MM.1S (cell line): ENCODE measurements at places on chromosomes 5 and 9.
A peak's percentile ranks its signal among the peaks of the same experiment; 100 is the strongest.

DNA sequence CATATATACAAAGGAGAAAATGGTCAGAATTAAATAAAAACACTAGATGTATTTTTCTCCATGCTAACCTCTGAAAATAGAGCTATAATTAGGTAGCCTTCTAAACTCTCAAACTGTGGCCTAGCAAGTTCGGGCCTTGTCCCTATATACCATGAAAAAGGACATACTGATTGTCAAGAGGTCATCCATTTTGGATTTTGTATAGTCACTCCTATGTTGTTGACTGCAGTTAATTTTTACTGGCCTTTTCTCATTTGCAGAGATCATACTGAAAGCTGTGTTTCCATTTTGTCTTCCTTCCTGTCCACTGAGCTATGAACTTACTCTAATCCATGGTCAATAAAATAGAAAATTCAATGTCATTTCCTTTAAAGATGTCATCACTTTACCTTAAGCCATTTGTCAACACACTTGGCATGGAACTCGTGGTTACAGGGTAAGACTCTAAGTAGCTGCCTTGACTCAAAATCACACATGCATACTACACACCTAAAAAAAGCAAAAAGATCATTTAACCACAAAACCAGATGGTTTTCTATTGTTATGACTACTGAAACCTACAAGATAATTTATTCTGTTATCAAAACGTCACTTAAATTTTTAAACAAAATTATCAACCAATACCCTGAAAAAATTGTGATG is 58.0 kb downstream of the RNF38 start:
- peak; percentile 74 for DNase-seq

GRCh38 chr9:37371565-37372464 is 50.7 kb upstream of the GRHPR start:
- no peak for DNase-seq

DNA sequence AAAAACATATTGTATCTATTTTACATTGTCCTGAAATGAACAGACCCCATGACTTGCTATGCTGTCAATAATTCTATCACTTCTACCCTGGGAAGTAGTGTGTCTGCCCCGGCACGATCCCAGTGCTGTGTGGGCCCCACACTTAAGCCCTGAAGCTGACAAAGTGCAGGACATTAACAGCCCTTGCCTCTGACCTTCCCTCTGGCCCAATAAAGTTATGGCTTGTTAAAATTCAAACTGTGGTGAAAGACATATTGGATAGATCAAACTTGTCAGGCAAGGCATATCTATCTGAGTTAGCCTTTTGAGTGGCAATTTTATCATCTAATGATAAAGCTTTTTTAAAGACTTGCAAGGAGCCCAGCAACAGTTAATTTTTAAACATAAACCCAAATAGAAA is 229.2 kb downstream of the SPOCK1 start:
- DNase-seq: no peak

GRCh38 chr9:128153947-128154695 is 4.9 kb downstream of the LCN2 start:
- no peak for DNase-seq

GRCh38 chr5:142873831-142874230 is 103.7 kb downstream of the ARHGAP26 start:
- DNase-seq: no peak

DNA sequence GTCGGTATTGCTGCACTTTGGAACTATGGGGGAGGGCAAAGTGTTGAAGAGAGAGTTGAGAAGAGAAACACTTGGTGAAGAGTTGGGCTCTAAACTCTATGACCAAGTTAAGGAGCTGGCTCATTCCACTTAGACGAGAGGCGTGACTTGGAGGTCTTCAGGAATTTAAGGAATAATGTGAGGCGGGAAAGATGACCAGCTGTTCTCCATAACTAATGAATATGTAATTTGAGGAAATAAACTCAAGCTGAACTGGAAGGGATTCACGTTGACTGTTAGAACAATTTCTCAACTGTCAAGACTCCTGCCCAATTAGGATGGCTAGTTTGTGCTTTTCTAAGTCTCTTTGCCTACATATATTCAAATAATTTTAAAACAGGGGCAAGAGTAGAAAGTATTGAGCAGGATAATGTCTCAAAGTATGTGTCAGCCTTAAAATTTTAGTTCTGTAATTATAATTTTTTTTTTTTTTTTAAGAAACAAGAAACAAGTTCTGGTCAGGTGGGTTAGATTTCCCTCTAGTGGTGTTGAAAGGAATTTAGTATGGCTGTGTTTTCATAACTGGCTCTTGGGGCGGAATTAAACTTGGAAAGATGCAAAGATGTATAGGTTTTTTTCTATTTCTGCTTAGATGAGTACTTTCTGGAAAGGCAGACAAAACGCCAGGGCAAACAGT is 33.4 kb downstream of the TMEM252 start:
- no peak for DNase-seq

GRCh38 chr9:125431741-125432271 is 170.2 kb downstream of the GAPVD1 start:
- no peak for DNase-seq

GRCh38 chr5:15117688-15118087 is 246.1 kb upstream of the ANKH start:
- no peak for DNase-seq

DNA sequence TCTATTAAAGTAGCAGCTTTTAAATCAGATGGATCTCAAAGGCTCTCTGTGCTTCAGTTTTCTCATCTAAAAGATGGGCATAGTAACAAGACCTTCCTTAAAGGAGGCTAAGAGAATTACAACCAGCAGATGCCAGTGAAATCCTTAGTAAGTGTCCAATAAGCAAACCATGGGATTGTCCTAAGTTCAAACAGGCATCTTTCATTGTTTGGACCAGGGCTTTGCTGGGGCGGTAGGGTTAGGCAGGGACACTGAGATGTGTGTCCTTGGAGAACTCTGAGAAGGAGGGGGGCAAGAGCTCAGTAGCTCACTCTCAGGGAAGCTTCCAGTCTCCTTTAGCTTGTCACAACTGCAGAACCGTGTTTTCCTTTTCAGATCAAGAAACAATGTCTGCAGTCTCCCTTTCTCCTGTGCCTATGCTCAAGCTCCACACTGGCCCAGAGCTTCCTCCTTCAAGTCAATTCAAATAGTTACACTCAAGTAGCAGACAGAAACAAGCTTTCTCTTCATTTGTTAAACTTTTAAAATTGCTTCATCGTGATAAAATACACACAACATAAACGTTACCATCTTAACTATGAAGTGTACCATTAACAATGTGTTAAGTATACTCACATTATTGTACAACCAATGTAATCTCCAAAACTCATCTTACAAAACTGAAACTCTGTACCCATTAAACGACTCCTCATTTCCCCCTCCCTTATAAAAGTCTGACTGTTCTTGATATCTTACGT is 216.2 kb downstream of the PIK3R1 start:
- no peak for DNase-seq
